ENCODE measurements at places on chromosomes 1 and 21.

- no peak for DNase-seq
Measured at GRCh38 chr1:221101807-221102605, 222.8 kb downstream of the HLX start.

DNA sequence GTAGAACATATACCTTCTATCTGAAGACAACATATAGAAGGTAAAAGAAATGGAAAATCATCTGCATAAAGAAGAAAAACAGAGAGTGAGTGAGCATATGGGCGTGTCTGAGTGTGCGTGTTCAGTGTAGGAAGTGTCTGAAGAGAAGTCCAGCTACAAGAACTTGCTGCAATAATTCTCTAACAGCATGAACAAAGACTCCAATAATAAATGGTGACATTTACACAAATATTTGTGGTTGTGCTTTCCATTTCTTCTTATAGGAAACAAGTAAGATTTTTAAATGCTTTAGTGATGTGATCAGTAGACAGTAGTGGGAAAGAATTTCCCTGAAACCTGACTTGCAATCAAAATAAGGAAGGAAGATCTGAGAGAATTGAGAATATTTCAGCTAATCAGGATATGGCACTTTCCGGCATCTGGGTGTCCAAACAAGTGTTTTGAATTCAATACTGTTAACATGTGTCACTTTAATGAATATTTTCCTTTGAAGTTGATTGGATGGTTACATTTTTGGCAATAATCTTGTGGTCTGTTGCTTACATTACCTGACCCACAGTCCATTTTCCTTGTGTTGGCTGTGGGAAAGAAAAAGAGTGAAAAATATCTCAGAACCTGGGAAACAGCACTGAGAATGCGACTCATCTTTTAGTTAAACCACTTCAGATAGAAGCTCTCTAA lies 154.0 kb downstream of the TGFB2 start:
- peak; percentile 46 for DNase-seq

DNA sequence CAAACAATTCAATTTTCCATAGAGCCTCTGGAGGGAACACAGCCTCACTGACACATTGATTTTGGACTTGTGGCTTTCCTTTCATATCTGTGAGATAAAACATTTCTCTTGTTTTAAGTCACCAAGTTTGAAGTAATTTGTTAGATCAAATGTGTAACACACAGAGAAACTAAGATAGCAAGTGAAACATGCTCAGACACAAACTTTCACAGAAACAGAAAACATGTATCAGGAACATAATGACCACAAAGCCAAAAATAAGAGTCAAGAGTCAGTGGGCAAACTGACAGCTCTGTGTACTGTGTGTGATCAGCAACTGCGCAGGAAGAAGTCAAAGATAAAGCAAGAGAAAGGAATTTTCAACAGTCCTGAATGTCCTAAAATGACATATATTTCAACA lies 1237.5 kb downstream of the AMY1C start:
- peak; percentile 1 for DNase-seq

DNA sequence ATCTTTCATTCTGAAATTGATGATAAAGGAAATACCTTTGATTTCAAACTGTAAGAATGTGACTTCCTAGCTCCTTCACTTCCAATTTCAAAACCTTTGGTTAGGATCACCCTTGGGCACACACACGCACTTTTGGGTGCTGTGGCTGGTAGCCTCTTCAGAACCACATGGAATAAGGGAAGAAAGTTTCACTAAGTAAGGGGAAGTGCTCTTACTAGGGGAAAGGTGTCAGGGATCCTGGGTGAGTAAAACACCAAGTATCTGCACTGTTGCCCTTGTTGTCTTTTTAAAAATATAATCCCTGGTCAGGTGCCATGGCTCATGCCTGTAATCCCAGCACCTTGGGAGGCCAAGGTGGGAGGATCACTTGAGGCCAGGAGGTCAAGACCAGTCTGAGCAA lies 132.4 kb downstream of the SDCCAG8 start:
- DNase-seq = no peak

DNA sequence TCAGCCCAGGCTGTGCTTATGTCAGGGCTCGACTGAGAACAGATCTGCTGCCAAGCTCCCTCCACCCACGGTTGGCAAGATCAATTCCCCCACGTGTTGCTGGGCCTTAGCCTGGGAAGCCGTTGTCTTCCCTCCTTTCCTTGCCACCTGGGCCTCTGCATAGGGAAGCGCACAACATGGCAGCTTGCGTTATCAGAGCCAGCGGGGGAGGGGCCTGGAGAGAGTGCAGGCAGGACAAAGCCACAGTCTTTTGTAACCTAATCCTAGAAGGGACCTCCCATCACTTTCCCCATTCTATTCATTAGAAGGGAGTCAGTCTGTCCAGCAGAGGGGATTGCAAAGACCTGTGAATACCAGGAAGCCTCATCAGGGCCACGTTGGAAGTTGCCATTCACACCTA lies 17.0 kb upstream of the IGSF21 start:
- peak; percentile 14 for DNase-seq

DNA sequence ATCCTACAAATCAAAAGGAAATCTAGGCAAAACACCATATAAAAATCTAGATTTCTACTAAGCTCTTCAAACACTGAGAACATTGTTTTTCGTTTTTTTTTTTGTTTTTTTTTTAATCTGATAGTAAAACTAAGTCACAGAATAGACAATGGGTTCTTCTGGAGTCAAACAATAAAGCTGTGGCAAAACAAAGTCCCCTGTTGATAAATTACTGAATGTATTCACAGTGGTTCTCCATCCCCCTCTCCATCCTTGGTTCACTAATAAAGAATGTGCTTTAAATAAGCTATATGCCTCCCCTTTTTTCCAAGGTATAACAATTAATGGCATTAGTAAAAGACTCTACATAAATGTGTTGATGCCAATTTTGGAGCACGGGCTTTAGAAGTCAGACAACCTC lies 16.7 kb upstream of the ATP1B1 start:
- DNase-seq = peak; percentile 16

GRCh38 chr1:101251504-101251903 lies 14.7 kb downstream of the S1PR1 start:
- no peak for DNase-seq

- no peak for DNase-seq
Measured at GRCh38 chr1:226021401-226021800, 22.3 kb upstream of the SDE2 start.

GRCh38 chr1:3101124-3101939 lies 32.3 kb downstream of the PRDM16 start:
- DNase-seq = peak; percentile 0

DNA sequence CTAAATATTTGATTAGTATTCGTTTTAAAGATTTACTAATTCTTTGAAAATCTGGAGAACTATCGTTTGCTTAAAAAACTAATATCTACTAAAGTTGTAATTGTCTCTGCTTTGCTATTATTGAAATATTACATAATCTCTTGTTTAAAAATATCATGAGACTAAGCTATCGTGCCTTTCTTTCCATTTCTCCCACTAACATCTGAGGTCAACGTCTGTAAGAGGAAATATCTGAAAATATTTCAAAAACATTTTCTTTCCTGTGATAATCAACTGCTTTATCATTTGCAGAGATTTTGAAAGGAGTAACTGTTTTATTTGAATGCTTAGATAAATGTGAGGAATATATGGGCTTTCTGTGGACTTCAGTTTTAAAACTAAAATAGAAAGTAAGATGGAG lies 694.1 kb downstream of the USP25 start:
- DNase-seq = no peak

DNA sequence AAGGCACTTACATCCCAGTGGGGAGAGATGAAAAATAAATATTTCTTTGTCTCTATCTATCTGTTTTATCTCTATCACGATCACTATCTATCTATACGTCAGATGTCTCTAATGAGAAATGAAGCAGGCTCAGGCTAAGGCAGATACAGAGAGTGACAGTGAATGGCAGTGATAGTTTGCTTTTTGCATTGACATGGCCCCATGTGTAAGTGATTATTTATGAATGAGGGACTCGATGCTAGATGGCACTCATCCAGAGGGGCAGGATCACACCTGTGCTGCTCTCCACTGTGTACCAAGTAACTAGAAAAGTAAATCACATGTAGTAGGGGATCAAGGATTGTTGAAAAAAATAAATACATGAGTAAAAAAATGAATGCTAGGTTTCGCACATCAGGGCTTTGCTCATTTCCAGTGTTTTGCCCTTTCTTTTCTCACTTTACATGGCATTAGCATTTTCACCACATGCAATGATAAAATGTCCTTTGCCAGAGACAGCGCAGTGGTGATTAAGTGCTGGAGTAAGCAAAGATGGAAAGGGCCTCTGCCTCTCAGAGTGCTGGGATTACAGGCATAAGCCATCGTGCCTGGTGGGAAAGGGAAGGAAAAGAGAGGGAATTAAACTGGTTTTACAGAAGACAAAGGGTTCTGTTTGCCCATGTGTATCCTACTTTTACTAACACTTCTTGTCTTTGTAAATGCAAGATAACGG lies 16.5 kb downstream of the TBX19 start:
- peak; percentile 93 for DNase-seq

DNA sequence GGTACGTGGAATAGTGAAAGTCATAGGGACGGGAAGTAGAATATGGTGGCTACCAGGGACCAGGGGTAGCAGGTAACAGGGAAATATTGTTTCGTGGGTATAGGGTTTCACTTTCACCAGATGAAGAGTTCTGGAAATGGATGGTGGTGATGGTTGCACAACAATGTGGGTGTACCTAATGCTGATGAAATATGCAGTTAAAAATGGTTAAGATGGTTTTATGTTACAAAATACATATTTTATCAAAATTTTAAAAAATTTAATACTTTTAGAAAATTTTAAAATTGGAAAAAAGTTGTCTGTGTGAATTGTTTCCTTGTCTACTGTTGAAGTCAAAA lies 55.5 kb upstream of the TLR5 start:
- no peak for DNase-seq

DNA sequence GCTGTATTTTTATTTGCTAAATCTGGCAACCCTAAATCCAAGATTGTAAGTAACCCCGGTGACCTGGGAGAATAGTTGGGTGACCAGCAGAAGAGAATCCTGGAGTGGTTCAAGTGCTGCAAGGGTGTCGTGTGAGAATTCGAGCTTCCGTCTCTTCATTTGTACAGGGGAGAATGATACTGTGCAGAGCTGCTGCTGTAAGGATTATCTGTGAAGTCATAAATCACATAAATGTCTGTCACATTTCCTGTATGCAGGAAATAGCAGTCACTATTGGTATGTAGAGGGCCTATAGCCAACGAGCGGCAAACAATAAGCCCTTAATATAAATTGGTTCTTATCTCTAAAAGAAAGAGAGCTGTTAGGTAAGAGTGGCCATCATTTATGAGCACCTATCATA lies 90.7 kb downstream of the ATP1A1 start:
- DNase-seq = no peak

- DNase-seq = no peak
Measured at GRCh38 chr21:15233611-15234010, 168.8 kb upstream of the NRIP1 start.

DNA sequence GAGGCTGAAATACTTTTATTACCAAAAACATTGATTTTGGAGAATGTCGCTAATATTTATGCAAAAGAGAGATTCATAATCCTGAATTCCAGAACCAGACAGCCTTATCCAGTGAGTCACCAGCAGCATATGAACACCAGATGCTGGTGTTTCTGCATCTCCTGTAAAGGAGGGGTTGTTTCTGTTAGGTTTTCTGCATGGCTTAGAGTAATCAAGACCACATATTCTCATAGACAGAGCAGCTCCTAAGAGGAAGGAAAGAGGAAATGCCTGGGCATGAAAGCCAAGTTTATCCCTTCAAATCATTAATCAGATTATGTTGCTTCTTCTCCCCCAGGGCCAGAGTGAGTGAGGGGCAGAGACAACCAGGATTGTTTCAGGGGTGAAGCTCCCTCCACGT lies 86.2 kb downstream of the NGF start:
- DNase-seq = no peak

DNA sequence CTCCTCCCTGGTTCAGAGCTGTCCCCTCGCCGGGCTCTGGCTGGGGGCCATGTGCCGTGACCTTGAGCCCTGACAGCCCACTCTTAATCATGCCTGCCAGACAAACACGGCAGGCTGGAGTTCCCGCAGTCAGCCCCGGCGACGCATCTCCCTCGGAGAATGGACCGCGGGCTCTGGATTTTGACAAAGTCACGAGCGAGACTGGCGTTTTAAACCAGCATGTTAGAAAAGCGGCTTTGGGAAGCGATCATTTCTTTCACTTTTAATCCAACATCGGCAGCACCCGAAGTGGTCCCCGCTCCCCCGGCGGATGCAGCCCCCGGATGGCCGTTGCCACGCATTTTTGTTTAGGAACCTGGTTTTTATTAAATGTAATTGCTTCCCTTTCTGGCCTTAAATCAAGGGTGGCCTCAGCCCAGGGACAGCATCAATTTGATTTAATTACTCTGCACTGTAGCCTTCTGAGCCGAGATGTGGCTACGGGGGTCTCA lies 70.9 kb downstream of the PRDM16 start:
- no peak for DNase-seq

- no peak for DNase-seq
Measured at GRCh38 chr1:41591891-41592290, 107.4 kb upstream of the EDN2 start.

- no peak for DNase-seq
Measured at GRCh38 chr1:31584869-31585735, 8.8 kb downstream of the TINAGL1 start.

DNA sequence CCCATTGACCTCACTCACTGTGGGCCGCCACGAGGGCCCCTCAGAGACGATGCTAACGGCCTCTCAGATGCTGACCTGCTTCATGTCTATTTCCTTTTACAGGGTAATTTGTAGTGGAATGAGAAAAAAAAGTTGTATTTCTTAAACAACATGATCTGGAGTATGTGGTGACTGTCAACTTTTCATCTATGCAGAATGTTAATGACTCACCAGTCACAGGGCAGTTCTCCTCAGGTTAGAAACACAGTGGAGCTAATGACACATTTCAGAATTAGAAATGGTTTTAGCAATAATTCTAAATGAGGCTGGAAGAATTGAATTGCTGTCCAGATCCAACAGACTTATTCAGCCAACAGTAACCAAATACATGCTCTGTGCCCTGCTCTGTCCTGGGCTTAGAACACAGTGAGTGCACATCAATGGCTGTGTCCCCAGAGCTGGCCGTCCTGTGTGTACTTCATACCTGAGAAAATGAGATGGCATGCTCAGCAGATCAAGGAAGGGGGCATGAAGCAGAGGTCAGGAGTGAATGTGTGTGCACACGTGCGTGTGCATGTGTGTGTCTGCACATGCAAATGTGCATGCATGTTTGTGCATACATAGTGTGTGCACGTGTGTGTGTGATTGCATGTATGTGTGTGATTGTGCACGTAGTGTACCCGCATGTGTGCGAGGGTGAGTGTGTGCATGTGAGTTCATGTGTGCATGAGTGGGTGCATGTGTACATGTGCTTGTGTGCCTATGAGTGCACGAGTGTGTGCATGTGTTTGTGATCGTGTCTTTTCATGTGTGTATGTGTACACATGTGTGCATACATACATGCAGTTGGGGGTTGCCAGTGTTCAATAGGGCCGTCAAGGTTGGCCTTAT lies 145.3 kb downstream of the PCBP3 start:
- no peak for DNase-seq

DNA sequence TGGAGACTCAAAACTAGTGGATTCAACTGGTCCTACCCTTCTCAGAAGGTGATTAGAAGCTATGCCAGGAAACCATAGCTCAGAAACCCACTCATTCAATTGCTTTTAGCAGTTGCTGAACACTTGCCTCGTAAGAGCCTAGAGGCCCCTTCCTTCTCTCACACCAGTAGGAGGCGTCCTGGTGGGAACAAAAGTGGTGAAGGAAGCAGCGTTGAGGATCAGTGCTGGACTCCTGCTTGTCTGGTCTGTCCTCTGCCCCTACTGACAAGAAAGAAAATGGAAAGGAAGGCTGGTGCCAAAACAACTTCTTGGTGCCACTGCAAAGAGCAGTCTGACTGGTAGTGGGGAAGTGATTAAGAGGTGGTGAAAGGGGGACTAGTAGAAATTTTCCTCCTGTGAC lies 269.7 kb downstream of the LMO4 start:
- peak; percentile 33 for DNase-seq

Measured in NCI-H69 (cell line).